EH (cell line): ENCODE measurements at places on chromosomes 6 and 20.

- no peak for DNase-seq
Observed at GRCh38 chr6:150788089-150788488, 77.4 kb upstream of the MTHFD1L start.

- no peak for DNase-seq
Observed at GRCh38 chr20:57590485-57591288, 29.5 kb downstream of the ZBP1 start.

GRCh38 chr6:89553431-89553830, 85.1 kb downstream of the LYRM2 start:
- DNase-seq, result no peak

DNA sequence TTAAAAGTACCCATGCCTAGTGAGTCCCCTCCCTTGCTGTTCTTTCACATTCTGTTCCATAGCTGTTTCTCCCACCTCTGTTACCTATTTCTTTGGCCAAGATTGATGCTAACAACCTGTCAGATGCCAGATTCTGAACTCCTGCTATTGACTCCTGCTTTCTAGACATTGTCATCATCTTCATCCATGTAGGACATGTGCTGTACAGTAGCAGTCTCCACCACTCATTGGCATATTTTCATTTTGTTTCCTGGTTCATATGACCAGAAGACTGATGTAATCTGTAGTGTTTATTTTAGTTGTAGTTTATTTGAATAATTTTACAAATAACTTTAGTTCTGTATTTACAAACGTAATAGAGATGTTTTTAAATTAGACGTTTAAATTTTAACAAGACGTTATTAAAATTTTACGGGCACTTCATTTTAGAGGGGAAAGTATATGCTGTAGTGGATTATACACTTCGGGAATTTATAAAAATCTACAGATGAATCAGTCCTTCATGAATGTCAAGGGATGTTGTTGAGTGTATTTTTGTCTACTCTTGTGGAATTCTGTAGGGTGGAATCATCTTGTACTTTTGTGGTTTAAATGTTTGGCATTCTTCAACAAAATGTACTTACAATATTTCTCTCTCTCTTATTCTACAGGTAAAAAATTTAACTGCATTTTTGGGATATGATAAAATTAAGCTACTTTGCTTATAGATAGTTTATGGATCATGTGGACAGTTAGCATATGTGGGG, 34.1 kb downstream of the TRMT11 start:
- DNase-seq, result peak; percentile 26

GRCh38 chr6:51854876-51855275, 232.5 kb downstream of the PKHD1 start:
- DNase-seq, result no peak

DNA sequence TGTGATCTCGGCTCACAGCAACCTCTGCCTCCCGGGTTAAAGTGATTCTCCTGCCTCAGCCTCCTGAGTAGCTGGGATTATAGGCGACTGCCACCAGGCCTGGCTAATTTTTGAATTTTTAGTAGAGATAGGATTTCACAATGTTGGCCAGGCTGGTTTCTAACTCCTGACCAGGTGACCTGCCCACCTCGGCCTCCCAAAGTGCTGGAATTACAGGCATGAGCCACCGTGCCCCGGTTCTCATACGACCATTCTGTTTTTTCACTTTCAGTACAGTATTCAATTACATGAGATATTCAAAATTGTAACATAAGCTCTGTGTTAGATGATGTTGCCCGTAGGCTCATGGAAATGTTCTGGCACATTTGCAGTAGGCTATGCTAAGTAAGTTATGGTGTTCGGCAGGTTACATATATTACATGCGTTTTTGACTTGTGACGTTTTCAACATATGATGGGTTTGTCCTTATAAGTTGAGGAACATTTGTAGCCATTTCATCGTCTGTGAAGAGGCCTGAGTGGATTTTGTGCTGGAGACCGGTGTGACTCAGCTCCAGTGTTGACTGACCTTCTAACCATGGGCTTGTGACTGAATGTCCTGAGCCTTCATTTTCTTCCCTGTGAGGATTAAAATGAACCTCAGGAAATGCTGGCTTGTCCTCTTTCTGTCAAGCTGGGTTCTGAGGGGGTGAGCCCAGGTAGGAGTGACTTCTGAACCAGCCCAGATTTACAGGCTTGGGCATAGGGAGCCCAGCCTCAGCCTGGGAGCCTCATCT, 12.2 kb downstream of the PPARD start:
- DNase-seq, result peak; percentile 36

GRCh38 chr20:50165684-50166554, 12.4 kb upstream of the PEDS1 start:
- DNase-seq, result peak; percentile 100

GRCh38 chr6:116251568-116252384, 2.1 kb downstream of the TSPYL4 start:
- peak; percentile 97 for DNase-seq

- peak; percentile 65 for DNase-seq
Observed at GRCh38 chr6:137944793-137945498, 77.9 kb downstream of the TNFAIP3 start.

DNA sequence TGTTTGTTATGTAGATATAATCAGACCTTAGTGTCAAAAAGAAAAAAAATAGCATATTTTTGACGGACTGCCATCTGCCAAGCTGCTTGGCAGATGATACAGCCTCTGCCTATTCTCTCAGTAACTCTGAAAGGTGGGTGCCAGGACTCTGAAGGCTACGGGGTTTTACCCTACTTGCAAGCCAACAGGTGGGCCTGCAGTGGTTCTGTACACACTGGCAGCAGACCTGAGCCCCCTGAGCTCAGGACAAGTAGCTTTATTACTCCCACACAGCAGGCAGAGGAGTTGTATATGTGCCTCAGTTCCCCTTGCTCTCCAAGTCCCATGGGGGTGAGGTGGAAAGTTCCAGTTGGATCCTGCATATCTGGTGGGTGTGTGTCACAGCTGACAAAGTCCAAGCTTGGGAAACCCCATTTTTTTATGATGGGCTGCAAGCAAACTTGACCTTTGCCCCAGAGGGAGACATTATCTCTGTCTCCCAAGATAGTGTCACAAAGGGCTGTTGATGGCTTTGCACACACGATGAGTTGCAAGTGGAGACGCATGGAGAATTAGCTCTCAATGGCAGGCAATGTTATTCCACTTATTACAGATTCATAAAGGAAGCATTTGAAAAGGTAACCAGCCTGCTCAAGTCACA, 20.5 kb upstream of the AFDN start:
- DNase-seq, result no peak

DNA sequence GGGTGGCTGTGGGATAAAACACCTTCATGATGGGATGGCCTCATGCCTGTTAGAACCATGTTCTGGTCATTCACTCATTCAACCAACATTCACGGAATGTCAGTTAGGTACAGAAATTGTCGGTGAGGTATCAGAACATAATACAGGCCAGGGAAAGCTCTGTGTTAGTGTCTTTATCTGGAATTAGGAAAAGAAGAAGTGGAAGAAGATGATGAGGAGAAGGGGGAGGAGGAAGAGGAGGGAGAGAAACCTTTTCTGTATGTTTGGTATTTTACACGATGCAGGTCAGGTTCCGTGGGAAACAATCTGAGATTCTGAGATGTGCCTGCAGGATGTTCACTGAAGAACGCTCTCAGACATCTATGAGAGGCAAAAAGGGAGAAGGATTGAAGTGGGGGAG, 5.6 kb downstream of the ADTRP start:
- DNase-seq, result no peak

- peak; percentile 99 for DNase-seq
Observed at GRCh38 chr6:44041461-44042260, 85.6 kb downstream of the MRPL14 start.

DNA sequence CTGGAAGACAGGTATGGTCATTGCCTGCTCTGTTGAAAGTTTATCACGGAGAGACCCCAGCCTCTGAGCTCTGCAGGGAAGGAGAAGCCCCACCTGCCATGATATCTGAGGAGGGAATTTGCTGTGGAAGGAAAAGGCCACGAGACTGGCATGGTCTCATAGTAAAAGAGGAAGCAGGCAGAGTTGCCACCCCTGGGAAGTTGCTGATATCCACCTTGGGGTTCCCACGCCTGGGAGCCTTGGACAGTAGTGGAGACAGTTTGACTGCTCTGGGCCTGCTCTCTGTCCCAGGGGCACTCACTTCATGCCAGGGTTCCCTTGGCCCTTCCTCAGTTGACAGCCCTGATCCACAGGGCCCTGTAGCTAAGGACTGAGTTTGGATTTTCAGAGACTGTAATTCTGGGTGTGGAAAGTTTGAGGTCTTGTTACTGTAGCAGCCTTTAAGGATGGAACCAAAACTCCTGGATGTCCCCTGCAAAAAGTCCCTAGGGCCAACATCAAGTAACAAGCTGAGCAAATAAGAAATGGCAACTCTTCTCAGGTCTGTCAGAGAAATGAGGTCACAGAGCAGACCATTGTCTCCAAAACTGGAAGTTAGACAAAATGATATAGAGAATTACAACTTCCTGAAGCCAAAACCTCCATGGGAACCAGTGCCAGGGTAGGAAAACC, 6.9 kb upstream of the SIRPB1 start:
- no peak for DNase-seq

- DNase-seq, result no peak
Observed at GRCh38 chr6:27669624-27670301, 196.9 kb upstream of the ZNF184 start.

DNA sequence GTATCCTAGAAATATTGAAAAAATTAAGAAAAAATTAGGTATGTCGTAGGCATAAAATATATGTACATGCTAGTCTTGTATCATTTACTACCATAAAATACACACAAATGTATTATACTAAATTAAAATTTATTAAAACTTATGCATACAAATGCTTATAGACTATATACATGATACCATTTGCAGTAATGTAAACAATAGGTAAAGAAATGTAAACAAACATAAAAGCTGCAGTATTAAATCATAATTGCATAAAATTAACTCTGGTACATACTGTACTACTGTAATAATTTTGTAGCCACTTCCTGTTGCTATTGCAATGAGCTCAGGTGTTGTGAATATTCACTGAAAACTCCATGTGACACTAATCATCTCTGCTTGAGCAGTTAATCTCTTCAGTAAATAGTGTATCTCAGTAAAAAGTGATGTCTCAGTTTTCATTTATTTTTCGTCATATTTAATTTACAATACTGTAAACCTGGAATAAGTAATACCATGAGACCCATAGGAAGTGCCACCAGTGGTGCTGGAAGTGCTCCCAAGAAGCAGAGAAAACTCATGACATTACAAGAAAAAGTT, 29.3 kb downstream of the RALGAPB start:
- DNase-seq, result no peak

DNA sequence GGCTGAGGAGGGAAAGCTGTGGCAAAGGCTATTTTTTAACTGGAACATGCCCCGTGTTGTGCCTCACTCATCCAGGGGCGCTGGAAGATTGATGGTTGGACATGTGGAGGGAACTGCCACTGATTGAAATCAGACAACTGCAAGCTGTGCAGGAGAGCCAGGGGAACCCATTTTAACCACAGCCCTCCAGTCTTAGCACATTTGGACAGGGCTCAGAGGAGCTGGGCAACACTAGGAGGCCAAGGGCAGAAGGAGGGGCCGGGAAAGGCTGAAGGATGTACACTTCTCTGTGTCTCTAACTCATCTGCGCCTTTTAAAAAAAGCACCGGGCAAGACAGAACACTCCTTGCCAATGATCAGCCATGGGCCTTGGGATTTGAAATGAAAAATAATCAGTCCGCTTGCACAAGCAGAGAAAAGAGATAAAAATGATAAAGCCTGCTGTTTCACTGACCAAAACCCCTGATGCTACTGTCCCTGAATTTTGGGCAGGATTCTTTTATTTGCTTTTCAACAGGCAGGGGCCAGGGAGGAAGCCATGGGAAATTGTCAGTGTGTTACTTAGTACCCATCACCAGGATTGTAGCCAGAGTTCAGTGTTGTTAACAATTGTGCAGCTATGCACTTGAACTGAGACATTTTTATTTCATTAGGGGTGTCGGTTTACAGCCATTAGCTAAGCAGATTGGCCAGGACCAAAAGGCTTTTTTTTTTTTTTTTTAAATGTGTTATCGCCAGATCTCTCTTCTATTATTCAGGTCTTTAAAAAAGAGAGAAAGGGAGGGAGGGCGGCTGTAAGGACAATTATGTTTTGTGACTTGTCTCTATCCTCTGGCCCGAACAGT, 109.3 kb upstream of the EYA4 start:
- peak; percentile 12 for DNase-seq

- DNase-seq, result peak; percentile 61
Observed at GRCh38 chr6:107386340-107386739, 73.0 kb downstream of the PDSS2 start.

DNA sequence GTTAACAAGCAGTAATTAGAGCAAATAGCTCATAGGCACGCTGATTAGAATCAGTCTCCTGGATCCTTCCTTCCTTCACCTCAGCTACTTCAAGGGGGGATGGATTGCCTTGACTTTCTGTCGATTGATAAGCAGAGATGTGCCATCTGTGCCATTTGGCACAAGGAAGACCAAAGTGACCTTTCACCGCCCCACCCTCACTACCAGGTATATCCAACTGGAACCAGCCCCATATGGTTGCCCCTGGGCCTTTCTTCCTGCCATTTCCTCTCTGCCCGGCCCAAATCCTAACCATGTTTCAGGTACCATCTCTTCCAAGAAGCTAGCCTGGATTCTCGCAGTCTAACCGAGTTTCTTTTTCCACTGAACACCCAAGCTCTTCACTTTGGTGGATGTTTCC, 8.7 kb upstream of the CPNE5 start:
- DNase-seq, result no peak

DNA sequence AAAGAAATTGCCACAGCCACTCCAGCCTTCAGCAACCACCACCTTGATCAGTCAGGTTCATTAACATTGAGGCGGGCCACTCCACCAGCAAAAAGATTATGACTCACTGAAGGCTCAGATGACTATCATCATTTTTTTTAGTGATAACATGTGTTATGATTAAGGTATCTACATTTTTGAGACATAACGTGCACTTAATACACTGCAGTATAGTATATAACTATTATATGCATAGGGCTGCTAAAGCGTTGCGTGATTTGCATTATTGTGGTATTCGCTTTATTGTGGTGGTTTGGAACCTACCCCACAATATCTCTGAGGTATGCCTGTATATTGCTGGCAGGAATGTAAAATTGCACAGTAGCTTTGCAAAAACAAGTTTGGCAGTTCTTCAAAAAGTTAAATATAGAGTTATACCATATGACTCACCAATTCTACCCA, 6.8 kb upstream of the RIPK1 start:
- peak; percentile 83 for DNase-seq

DNA sequence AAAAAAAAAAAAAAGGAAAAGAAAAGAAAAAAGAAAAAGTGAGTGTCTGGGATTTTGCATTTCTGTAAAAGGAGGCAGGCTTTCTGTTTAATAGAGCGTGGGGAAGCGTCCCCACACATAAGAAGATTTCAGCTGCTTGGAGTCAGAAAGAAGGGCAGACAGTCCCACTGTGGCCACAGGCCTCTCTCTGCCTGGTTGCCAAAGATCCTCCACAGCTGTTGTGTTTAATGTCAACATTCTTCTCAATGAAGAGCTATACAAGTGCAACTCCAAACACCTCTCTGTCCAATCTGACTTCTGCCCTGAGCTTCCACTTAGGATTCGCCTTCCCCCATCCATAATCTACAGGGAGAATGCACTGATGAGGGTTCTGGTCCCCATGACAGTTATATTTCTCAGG, 64.3 kb upstream of the MLN start:
- no peak for DNase-seq
